ENCODE measurements at places on chromosomes 4 and X.

GRCh38 chrX:42934020-42934726 lies 156.2 kb upstream of the PPP1R2C start:
- DNase-seq, result no peak

DNA sequence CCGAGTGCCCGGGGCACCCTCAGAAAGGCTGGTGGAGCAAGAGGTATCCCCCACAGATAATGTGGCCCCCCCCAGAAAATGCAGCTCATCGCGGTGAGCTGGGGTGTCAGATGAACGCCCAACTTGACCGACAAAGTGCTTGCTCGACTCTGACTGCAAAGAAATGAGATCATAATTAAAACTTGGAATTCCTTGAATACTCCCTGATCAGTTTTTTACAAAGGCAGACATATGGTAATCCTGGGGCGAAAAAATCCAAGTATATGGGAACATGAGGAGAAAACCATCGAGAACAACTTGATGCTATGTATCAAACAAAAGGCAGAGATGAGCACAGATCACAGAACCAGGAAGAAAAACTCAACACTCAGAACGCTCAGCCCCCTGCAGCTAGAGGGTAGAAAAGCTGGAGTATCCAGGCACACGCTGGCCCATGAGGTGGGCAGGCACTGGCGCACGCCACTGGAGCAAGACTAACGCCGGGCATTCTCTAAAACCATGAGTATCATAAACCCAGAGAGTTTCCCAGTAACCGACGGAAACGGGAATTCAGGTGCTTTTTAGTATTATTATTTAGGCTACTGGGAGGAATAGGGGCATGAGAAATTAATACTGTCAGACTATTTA lies 127.3 kb downstream of the AFAP1 start:
- DNase-seq, result no peak

- peak; percentile 65 for DNase-seq
Measured at GRCh38 chr4:185210102-185210981, 944 bp downstream of the SNX25 start.

DNA sequence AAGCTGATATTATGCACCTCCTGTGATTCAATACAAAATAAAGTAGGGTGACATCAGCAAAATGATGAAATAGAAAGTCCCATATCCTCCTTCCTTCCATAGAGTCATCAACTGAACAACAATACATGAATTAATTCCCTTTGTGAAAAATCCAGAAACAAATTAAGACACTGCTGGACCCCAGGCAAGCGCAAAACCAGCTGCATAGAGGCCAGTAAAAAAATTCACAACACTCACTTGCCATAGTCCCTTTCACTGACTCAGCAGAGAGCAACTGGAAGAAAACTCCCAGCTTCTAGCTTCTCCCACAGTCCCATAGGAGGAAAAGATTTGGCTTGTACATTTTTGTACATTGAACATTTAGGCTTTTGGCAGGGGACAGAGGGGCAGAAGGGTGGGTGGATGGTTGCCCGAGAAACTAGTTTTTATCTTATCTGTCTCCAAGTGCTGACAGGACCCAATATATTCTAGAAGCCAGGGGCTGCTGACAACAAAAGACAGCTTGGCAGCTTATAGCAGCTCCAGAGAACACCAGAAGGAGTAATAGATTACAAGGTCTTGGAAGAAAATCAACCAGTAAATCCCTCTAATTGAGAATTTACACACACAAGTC lies 124.6 kb downstream of the NDST3 start:
- DNase-seq, result no peak

DNA sequence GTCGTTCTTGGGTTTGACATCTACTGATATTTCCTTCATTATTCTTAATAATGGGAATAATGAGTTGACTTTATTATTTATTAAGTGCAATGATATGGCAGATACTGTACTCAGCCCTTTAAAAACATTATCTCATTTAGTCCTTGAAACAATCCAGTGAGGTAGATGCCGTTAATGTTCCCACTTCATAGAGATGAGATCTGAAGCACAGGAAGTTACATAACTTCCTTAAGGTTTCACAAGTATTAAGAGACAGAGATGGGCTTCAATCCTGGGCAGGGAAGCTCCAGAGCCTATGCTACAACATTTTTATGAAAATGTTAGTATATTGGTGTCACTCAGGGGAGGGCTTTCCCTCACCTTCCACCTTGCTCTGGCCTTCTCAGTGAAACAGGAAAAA lies 9.7 kb upstream of the KLHL13 start:
- DNase-seq, result no peak

GRCh38 chrX:150813922-150814321 lies 84.5 kb downstream of the CD99L2 start:
- DNase-seq, result no peak

GRCh38 chr4:133513901-133514300 lies 364.8 kb downstream of the PCDH10 start:
- no peak for DNase-seq

- DNase-seq, result no peak
Measured at GRCh38 chrX:116272322-116272721, 101.8 kb downstream of the AGTR2 start.

- no peak for DNase-seq
Measured at GRCh38 chr4:181702864-181703495, 540.2 kb upstream of the TENM3 start.

- DNase-seq, result no peak
Measured at GRCh38 chrX:22063284-22063683, 31.2 kb downstream of the PHEX start.

DNA sequence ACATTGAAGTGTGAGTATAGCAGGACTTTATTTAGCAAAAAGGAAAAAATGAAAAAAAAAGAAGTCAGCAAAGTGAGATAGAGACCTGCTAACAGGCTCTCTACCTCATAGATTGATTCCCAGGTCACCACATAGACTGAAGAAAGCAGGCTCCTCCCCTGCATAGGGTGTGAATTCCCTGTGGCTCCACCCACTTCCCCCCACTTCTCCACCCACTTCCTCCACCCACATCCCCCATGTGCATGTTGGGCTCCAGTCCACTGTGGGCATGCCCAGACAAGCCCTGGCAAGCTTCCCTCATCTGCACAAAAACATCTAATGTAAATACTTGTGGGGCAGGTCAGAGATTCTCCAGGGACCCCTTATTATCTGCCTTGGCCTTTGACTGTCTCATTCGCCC lies 97.8 kb downstream of the TMEM47 start:
- no peak for DNase-seq
